ENCODE measurements at places on chromosomes 3 and 15. TPM values are rescaled to one million over a fixed set of nuclear protein-coding genes. Genes with fewer than 3 reads are reported as not detected.

Gene MST1
- 48.7 TPM for total RNA-seq

DNA sequence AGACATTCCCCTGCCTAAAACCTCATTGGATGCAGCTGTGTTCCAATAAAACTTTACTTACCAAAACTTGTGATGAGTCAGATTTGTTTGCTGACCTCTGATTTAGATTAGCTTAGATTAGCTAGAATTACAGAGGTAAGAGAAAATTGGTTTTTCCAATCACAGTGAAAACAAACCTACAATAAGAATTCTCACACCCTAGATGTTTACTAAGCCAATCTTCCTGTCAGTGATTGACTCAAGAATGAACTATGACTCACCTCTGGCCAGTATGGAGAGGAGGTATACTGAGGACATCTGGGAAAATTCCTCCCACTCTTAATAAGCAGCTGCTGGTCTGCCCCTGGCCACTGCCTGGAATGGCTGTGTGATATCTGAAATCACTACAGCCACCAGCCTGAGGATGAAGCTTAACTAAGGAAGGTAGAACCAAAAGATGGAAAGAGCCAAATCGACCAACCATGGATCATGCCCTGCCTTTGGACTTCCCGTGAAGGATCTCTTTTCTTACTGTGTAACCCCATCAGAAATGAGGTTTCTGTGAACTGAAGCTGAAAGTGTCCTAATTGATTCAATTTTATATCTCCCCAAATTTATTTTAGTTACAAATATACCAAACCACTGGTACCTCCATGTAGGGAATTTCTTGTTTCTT, 19.0 kb upstream of the GHSR start:
- no peak for DNase-seq

DNA sequence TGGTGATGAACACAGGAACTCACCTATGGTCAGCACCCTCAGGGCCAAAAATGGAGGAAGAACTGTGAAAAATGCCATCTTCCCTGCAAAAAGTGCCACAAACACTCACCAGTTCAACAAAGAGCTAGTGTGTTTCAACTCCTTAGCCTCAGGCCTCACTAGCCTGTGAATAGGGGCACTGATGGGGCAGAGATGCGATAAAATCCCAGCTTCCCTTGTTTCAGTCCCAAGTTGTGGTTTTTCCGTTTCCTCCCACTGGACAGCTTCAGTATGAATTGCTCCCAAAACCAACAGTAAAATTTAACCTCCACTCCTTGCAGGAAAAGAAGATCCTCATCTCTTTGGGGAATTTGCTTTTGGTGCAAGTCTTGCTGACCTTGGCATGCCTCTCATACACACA, 117.4 kb upstream of the ADAMTS9 start:
- DNase-seq, result no peak

GRCh38 chr3:102053375-102053989, 204.2 kb downstream of the NFKBIZ start:
- DNase-seq, result no peak

DNA sequence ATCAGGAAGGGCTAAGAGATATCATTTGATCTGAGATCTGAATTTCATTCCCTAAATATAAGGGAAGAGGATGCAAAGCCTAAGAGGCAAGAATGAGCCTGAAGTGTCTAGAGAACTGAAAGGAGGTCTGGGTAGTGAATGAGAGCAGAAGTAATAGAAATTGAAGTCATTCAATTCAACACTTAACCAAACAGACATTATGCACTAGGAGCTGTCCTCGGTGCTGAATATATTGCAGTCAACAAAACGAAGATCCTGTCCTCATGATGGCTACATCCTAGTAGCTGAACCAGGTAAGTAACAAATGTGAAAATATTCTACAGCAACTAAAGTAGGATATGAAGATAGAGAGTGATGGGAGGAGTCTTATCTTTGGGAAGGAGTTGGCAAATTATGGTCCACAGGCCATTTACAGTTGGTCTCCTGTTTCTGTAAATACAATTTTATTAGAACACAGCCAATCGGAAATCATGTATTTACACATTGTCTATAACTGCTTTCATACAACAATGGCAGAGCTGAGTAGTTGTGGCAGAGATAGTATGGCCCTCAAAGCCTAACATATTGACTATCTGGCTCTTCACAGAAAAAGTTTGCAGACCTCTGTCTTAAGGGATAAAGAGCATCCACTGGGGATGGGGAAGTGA, 192.9 kb upstream of the CADPS start:
- DNase-seq, result peak; percentile 49

GRCh38 chr3:98805571-98805970, 42.4 kb downstream of the ST3GAL6 start:
- DNase-seq, result no peak

- no peak for DNase-seq
Measured at GRCh38 chr3:188320757-188321156, 166.8 kb downstream of the LPP start.

DNA sequence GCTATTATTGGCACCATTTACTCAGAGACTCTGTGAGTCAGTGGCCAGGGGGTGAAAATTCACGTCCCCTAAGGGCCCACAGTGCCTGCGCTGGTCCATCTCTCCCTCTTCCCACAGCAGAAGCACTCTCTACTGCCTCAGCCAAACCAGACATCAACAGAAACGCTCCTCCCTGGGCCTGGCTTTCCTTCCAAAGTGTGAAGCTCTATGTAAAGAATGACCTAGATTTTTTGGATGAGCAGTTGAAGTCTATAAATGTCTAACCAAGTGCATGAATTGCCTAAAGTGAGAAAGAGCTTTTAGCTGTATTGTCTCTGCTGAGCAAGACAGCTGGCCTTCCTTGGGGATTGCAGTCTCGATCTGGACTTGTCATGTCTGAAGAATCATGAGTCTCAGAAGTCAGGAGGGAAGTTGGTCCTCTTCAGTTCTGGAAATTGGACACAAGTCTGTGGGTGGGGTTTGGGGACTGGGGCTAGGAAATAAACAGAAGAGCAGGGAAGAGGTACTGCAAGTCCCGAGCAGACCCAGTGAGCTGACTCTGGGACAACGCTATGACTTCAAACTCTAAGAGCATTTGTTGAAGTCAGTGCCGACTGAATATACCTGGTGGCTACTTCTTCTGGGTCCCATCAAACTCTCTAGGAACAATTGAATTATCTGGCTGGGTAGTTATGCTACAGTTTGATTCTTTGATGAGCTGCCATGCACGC, 29.0 kb downstream of the RASGRP1 start:
- no peak for DNase-seq

GRCh38 chr3:184946917-184947316, 135.0 kb downstream of the VPS8 start:
- DNase-seq, result no peak
